ENCODE measurements at places on chromosomes 5 and 9.

DNA sequence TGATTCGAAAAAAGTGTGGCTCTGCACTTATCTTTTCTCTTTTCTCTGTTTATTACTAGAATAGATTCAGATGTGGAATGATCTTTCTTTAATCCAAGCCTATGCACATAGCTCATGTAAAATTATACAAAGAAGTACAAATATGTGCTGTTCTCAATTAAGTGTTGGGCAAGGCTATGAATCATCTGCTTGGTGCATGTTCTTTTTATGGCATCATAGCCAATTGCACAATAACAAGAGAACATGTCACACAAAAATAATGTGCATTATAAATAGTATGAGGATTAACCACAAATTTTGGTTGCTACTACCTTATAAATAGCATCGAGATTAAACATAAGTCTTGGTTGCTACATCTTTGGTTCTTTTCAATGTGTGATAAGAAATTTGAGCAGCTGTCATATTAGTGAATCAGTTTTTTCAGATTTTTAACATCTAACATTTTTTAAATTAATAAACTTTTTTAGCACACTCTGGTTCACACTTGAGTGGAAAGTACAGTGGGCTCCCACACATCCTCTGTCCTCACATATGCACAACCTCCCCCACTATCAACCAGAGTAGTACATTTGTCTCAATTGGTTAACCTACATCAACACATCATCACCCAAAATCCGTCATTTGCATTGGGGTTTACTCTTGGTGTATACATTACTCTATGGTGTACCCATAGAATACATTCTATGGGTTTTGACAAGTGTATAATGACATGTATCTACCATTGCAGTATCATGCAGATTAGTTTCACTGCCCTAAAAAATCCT, 6.8 kb upstream of the RECK start:
- DNase-seq, result no peak

- DNase-seq, result no peak
These were observed 1.5 kb upstream of the SIT1 start for GRCh38 chr9:35651956-35652828.

DNA sequence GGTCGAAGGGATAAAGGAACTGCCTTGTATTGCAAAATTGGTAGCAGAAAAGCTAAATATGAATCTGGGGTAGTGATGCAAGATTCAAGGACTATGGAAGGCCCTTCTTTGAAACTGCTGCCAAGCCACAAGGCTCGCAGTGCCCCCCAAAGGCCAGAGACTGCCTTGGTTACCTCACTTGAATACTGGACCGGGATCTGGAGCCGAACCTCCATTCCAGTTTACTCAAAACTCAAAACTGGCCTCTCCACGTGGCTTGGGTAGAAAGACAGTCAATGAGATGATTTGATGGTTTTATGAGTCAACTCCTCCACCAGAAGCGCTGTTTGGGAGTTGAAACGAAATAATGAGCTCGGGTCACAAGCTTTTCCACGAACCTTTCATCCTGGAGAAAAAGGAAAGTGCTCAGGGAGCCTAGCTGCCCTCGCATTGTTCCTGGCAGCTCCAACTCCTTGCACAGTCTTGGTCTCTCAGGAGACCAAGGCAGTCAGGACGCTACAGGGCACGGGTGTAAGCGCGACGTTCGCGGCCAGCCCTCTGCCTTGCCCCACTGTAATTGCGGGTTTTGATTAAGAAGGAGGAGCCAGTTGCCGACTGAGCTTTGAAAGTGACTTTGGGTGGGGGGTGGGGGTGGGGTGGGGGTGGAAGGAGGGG, 2.8 kb downstream of the ST8SIA4 start:
- peak; percentile 44 for DNase-seq

GRCh38 chr5:89755024-89755423, 654.5 kb downstream of the CETN3 start:
- DNase-seq, result no peak

- no peak for DNase-seq
These were observed 4.4 kb upstream of the CREBRF start for GRCh38 chr5:173051746-173052145.

- DNase-seq, result no peak
These were observed 10.6 kb upstream of the POMT1 start for GRCh38 chr9:131492070-131492469.
